Activated CD4-positive, alpha-beta T cell treated with anti-CD3 and anti-CD28 coated beads, Interleukin-2, Interleukin-4, amounts not matched to agents 100 ng/mL and 50 ng/mL, durations not matched to agents 16 hours and 8 hours (primary cell): ENCODE measurements at places on chromosomes 5 and 9.

DNA sequence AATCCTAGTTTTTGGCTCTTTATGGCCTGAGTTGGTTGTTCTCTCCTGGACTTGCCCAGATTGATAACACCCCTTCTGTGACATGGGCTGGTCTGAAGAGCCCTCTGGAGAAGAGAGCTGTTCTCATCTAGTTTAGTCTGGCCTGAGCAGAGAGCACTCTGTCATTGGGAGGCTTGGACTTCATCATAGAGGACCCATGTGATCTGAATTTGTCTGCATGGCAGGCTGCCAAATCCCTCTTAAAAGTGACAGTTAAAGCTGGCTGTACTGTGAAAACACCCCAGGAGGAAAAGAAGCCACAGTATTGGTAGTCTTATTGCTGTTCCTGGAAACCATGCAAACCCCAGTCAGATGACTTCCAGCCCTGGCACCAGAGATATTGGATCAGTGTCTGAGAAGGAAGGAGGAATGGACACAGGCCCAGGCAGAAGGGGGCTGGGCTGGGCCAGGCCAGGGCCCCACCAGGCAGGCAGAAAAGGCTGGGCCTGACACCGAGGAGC lies 3.7 kb upstream of the WDR31 start:
- no peak for DNase-seq

- DNase-seq: no peak
Measured at GRCh38 chr9:75855509-75855908, 35.0 kb upstream of the PCSK5 start.

GRCh38 chr9:8962084-8962483 lies 1162.5 kb upstream of the DMAC1 start:
- no peak for DNase-seq

GRCh38 chr9:134259708-134260107 lies 66.5 kb upstream of the RXRA start:
- DNase-seq: no peak

DNA sequence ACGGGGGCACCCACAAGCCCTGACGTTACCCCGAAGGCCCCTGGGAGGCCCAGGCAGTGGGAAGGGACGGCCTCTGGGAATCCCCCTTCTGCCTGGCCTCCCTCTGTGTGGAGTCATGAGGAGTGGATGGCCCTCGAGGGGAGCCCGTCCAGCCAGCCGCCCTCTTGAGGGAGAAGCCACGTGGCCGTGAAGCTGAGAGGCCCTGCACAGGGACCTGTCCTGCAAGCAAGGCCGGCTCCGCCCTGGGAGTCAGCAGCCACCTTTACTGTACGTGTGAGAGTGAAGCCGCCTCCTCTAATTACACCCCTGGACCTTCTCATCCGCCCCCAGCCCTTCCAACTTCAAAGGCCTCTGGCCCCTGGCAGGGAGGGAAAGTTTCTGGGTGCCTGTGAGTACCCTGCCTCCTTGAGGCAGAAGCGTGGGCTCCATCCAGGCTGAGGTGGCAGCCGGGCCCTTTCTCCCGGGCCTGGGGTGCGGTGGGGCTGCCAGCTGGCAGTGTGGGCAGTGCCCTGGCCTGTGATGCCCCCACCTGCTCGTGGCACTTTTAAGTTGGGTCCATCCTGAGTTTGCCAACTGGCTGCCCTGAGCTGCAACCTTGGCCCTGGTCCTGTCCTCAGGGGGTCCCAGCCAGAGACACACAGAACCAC lies 55.9 kb upstream of the EGFL7 start:
- no peak for DNase-seq

DNA sequence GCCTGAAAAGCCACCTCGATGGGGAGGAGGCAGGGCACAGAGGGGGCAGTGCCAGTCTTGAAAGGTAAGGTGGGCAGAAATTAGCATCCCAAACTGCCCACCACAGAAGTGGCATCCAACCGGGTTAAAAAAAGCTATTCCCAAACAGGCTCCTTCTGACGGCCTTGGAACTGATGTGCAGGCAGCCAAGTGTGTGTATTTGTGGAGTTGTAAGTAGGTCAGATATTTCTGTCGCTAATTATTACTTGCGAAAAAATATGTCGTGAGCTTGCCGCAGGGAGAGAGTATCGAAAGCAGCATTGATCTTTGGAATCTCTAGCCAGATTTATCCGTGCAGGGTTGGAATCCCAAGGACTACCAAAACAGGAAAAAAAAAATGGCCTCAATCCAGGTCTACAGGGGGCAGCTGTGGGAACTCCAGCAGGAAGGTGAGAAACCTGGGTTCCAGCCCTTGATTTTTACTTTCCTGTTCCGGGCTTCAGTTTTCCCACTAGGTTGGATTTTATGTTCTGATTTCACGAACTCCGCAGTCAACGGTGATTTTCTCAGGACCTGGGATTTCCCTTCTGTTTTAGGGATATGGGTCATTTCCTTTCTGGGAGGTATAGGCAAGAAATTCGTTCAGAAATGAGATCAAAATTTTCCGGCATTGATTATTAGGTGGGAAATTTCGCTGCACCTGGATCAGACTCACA lies 200.8 kb downstream of the RGS3 start:
- DNase-seq: no peak

DNA sequence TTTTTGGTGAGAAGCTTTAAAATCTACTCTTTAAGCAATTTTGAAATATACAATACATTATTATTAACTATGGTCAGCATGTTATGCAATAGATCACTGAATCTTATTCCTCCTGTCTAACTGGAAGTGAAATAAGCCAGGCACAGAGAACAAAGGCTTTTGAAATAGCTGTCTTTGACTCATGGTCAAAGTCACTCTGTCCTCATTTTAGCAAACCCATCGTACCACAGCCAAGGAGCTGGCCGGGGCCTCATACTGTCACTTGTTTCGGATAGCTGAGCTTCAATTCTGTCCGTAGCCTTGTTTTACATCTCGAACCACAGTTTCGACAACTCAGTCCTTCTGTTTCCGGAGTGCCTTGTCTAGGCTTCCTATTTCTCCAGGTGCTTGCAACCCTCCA lies 19.2 kb downstream of the ADCY2 start:
- DNase-seq: no peak
